NCI-H510A (cell line): ENCODE measurements at places on chromosomes 4 and X.
A peak's percentile ranks its signal among the peaks of the same experiment; 100 is the strongest.

DNA sequence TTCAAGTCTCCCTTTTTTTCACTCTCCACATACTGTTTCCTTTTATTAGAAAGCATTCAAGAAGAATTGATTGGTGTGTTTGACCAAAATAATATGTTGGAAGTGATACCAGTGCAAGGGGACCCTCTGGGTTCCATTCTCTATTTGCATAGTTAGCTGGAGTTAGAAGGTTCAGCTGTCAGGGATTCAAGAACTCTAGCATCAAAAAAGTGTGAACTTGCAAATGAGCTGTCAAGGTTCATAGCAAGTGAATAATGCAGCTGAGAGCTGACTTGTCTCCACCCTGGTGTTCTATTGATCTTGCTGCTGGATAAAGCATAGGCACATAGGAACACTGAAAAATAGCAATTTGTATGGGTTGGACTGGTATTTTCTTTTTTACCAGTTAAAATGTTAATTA lies 73.2 kb downstream of the SORBS2 start:
- no peak for DNase-seq

DNA sequence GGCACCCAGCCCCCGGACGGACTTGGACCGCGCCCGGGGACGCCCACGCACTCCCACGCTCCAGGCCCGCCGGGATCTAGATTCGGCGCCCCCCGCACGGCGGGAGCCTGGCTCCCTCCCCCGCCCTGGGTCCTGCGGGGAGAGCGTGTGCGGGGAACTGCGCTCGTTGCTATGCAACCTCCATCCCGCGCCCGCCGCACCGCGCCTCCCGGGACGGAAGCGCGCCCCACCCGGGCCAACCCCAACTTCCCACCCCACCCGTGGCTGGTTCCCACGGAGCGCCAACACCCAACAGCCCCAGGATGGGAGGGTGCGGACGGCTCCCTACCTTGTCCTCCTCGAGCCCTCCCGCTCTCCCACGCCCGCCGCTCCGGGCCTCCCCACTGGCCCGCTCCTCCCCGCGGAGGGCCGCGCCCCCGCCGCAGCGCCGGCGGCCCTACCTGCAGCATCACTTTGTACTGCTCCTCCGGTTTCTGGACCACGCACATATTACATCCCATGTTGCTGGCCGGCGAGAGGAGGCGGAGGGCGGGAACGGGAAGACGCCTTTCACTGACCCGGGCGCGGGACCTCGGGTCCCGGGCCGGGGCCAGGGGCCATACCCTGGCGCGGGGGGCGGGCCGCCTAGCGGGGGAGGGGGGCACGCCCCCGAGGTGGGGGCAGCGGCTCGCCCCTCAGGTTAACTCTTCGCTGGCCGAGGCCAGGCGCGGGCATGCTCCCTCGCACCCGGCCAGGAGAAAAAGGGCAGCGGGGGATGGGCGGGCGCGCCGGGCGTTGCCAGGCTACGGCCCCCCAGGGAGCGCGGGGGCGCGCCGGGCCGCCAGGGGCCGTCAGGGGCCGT lies at the start of gene PDZD4:
PDZD4 (minus strand) TSS at position 746 of the 841 bp plus-strand sequence; CDS start at position 500, 246 bp downstream.
- no peak for DNase-seq

GRCh38 chr4:183808097-183808456 lies 97.0 kb upstream of the STOX2 start:
- DNase-seq: no peak

DNA sequence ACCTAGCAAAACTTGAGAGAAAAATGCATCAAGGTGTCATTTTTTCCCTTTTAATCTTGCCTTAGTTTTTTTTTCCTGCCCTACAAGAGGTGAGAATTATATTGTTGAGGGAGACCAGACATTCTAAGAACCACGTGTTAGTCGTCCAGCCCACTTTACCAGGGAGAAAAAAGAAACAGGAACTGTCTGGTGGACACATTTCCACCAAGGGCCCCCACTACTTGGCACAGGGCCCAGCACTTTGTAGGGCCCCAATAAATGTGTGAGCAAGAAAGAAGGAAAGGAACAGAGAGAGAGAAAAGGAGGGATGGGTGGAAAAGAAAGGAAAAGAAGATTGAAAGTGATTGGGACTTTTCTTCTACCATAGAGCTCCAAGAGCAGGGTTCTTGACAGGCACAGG lies 3.9 kb upstream of the EGFL6 start:
- DNase-seq: no peak

- DNase-seq: no peak
Observed at GRCh38 chr4:98482503-98482846, 175.9 kb downstream of the TSPAN5 start.

- DNase-seq: no peak
Observed at GRCh38 chr4:115272185-115272584, 158.8 kb upstream of the NDST4 start.

GRCh38 chr4:112973750-112974251 lies 75.7 kb upstream of the ANK2 start:
- DNase-seq: no peak

DNA sequence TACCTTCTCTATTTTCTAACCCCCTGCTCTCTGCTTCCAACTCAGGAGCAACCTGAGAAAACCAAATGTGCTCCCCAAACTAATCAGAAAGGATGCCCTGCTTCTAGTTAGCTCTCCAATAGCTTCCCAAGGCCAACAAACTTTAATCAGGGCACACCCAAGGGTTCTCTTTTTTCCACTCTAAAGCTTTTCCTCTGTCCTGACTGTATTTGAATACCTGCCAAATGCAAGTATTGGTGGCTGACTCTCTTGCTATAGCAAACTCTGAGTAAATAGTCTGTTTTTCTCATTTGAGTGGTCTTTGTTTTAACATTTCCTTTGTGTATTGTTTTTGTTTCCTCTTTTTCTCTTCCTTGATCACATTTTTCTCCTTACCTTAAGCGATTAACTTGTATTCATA lies 52.5 kb downstream of the GBA3 start:
- DNase-seq: no peak

DNA sequence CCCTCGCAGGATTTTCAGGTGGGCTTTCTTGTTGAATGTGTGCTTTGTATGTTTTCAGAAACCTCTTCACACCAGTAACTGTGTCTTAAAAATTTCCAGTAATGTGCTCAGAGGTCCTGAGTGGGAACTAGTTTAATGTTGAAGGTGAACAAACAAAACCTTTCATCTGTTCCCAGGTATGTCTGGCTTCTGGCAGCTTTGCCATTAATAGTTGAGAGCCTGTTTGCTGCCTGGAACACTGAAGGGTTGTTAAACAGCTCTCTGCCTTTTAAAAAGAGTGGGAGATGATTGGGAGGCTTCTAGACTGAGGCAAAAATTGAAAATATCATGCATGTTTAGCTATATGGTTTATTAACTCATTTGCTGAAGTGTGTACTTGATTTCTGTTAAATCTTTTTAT lies 161.2 kb upstream of the AGTR2 start:
- no peak for DNase-seq

GRCh38 chr4:68167166-68167565 lies 37.5 kb upstream of the TMPRSS11F start:
- no peak for DNase-seq

GRCh38 chr4:98113012-98113411 lies 30.3 kb downstream of the STPG2 start:
- DNase-seq: peak; percentile 0

- DNase-seq: no peak
Observed at GRCh38 chr4:100284129-100284880, 94.0 kb upstream of the DDIT4L start.

DNA sequence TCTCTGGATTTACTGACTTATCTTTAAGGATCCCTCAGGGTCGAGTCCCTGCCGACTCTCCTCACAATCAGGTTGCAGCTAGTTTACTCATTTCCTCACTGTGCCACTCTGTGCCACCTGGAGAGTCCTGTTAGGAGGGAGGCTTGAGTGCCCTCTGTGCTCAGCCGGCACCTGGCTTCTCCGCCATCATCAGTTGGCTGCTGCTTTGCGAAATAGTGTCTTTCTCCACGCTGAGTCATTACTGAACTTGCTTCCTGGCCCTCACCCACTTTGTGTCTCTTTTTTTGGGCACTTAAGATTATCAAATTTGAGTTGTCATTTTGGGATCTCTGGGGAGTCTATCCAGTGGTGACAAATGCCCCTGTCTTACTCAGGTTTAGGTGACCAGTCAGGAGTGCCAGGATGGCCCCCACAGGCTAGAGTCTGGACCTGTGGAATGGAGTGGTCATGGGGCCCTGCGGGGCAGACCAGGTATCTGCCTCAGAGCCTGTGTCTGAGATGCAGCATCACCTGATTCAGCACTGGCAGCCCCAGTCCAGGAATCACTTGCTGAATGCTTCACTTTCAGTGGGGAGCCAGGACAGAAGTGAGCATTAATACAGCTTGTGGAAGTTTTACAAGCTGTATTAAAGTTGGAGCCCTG lies 37.7 kb downstream of the JADE1 start:
- peak; percentile 50 for DNase-seq

DNA sequence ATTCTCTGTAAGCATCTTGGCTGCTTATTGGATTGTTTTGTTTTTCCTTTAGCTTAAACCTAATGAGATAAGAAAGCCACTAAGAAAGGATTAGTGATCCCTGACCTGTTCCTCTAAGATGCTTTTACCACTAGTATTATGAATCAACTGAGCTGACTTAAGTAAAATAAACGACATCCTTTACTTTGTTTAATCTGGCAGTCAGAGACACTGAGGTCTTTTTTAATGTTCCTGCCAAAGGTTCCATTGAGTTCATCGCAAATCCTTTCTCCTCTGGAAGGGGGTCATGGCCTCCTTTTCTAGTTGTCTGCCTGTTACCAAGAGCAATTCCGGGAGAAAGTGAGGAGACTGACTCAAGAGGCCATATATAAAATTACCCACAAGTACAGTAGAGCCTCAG lies 1038.3 kb upstream of the SLIT2 start:
- DNase-seq: no peak

GRCh38 chrX:154370300-154371016 lies 4.0 kb downstream of the FLNA start:
- no peak for DNase-seq

DNA sequence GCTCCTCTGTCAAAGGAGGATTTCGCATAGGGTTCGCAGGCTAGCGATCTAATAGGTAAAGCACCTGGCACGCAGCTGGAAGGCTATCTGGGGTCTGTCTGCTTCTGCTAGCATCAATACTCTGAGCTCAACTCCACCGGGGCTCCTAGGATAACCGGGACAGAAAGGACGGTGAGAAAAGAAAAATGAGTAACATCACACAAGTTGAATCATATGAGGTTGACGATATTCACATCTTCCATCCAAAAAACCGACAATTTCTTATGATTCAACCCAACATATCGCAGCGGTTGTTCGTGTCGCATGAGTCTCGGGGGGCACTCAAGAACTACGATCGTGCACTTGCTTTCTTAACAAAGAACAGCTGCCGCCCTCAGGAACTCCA lies 1.8 kb downstream of the PROM1 start:
- no peak for DNase-seq

DNA sequence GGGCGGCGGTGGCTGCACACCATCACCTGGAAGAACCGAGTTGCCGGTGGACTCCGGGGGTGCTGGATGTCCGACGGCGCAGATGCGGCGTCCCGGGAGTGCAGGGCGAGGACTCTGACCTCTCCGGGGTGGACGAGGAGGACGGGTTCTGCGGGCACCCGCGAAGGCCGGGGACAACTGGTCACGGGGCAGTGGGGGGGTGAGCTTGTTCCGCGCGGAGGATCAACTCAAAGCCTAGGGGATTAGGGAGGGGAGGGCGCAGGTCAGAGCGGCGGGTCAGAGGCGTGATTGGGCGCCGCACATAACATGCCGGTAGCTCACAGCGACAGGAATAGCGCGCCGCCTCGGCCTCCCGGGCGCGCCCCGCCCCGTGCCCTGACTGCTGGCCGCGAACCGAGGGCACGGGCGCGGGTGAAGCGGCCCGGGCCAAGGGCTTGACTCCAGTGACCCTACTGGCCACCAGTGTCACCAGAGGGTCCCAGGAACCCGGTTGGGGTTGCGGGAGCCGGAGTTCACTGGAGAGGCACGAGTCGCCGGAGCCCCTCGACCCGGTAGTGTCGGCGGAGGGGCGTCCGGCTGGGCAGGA lies at the start of gene KLHL34:
KLHL34 (minus strand) TSS at position 179 of the 586 bp plus-strand sequence. CDS start 542 bp downstream, outside the sequence.
- no peak for DNase-seq

DNA sequence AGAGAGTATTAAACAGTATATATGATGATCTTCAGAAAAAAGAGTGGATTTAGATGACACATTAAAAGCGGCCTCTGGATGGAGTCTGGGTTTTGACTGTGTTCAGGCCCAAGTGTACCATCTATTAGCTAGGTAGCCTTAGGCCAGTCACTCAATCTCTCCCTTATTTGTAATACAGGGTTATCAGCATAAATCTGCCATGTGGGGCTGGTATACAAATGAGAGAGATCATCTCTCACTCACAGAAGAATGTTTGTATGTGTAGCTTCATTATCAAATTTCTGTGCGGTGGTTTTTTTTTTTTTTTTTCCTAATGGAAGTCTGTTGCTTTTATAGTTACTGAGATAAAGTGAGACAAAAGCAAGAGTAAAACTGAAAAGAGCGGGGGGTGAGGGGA lies 12.7 kb downstream of the SLC2A9 start:
- DNase-seq: no peak

- DNase-seq: no peak
Observed at GRCh38 chr4:8148785-8149435, 9.7 kb downstream of the ABLIM2 start.

GRCh38 chr4:114226968-114227760 lies 247.7 kb upstream of the ARSJ start:
- DNase-seq: no peak

- DNase-seq: no peak
Observed at GRCh38 chrX:49040376-49040955, 2.7 kb downstream of the TFE3 start.

- DNase-seq: peak; percentile 71
Observed at GRCh38 chr4:74118600-74119338, 19.8 kb upstream of the CXCL2 start.

GRCh38 chr4:16289897-16290554 lies 63.8 kb upstream of the TAPT1 start:
- DNase-seq: no peak

DNA sequence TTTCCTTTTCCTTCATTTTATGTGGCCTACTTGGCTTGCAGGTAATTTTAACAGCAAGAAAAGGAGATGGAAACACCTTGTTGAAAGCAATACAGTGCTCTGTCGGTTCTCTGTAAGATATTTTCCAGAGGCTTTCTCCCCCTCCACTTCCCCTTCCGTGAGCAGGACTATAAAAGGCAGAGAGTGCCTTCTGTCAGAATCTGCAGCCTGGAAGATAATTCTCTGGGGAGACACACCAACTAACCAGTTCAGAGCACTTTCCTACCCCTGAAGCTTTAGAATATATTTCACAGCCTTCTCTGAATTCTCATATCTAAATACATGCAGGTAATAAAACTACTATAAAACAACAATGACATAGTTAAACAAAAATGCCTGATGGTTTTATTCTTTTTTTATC lies 141.1 kb downstream of the IDS start:
- no peak for DNase-seq
